Activated B cell treated with CpG ODN at 0.5 μM for 24 hours (primary cell): ENCODE measurements at places on chromosomes 4 and X.

DNA sequence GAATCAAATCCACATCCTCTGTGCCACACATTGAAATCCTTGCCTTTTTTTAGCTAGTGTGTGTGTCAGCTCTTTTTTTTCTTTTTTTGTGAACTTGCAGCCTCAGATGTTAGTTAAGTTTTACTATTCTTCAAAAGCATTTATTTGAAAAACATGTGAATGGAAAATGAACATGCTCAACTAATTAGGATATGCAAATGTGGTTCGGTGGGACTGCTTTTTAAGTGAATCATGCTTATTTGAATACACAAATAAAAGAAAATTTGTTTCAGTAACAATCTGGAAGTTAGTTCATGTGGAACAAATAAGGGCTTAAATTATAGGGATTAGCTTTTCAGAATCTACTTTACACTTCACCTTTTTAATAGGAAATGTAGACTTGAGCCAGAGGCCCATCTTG, 751.5 kb upstream of the FAM241A start:
- no peak for DNase-seq

DNA sequence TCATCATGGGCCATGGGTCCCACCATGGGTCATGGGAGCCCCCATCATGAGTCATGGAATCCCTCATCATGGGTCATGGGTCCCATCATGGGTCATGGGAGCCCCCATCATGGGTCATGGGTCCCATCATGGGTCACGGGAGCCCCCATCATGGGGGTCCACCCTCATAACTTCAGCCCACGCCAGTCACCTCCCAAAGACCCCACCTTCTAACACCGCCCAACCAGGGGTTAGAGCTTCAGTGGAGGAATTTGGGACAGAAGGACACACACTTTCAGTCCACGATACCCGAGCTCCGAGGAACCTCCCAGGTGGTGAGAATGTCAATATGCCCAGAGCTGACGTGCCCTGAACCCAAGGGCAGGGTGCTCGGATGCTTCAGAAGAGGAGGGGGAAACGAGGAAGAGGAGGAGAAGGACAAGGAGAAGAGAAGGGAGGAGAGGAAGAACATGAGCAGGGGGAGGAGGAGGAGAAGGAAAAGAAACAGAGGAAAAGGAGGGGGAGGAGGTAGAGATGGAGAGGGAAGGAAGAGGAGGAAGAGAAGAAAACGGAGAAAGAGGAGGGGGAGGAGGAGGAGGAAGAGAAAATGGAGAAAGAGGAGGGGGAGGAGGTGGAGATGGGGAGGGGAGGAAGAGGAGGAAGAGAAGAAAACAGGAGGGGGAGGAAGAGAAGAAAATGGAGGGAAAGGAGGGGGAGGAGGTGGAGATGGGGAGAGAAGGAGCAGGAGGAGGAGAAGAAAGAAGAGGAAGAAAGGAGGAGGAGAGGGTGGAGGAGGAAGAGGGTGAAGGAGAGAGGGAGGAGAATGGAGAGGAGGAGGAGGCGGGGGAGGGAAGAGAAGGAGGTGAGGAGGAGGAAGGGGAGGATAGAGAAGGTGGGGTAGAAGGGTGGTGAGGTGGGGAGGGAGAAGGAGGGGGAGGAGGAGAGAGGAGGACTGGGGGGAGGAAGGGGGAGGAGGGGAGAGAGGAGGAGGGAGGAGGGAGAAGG, 17.7 kb downstream of the IL3RA start:
- no peak for DNase-seq

DNA sequence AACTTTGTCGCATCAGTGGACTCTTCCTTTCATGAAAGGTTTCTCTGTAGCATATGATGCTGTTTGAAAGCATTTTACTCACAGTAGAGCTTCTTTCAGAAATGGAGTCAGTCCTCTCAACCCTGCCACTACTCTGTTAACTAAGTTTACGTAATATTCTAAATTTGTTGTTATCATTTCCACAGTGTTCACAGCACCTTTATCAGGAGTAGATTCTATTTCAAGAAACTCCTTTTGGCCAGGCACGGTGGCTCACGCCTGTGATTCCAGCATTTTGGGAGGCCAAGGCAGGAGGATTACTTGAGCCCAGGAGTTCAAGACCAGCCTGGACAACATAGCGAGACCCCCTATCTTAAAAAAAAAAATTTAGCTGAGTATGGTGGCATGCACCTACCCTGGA, 90.0 kb downstream of the KDM6A start:
- DNase-seq = no peak

DNA sequence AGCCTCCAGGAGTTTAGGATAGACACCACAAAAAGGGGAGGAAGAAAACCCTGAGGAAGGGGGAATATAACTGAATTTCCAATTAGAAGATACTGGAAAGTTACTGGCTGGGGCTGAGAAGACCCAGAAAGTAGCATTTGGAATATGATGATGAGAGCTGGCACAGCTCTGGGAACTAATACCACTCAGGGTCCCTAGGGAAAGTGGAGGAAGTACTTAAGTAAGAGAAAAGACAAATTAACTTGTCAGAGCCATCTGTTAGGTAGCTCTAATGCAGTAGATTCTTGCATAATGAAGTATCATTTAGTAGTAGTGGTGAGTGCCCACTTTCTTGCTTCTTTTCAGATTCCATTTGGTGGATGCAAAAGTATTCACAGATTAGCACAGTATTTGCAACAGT, 90.8 kb upstream of the TSPAN5 start:
- no peak for DNase-seq

GRCh38 chr4:151202851-151203455, 74.0 kb upstream of the PRSS48 start:
- DNase-seq = no peak

DNA sequence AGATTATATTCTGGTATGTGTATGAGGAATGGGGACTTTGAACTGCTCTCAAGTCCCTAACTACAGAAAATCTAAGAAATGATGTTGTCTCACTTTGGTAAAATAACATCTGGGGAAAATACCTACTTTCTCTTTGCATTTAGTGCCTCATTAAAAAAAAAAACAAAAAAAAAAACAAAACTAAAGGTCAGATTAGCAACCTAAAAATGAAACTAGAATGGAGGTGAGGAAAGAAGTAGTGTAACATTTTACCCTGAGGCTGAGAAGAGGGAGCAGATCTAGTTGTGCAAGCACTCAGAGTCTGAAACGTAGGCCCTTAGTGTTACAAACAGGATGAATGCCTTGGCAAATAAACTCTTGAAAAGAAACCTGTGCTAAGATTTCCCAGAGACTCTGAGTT, 56.0 kb downstream of the VGLL1 start:
- DNase-seq = no peak
